ENCODE measurements at places on chromosomes 1 and 21.

GRCh38 chr1:42312576-42313212 lies 22.3 kb downstream of the FOXJ3 start:
- no peak for DNase-seq

GRCh38 chr1:67850611-67851075 lies 17.4 kb upstream of the GNG12 start:
- no peak for DNase-seq

DNA sequence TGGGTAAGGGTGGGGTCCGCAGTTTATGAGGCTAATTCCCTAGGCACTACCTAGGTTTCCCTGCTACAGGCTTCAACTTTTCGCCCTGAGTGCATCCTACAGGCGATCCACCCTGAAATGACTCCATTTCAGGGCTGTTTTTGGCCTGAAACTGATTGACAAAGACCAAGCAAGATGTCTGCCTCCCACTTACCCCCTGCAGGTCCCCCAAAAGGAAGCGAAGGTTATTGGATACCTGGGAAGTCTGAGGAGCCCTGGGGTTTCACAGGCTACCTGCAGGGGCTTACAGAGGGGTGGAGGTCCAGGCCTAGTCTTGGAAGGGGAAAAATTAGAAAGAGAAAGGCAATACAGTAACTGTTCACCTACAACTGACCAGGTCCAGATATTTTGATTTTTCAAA lies 3.3 kb upstream of the TBX15 start:
- no peak for DNase-seq

GRCh38 chr1:110420874-110421793 lies 13.6 kb upstream of the LAMTOR5 start:
- no peak for DNase-seq

GRCh38 chr1:178532392-178532791 lies 19.5 kb downstream of the TEX35 start:
- DNase-seq: peak; percentile 82

DNA sequence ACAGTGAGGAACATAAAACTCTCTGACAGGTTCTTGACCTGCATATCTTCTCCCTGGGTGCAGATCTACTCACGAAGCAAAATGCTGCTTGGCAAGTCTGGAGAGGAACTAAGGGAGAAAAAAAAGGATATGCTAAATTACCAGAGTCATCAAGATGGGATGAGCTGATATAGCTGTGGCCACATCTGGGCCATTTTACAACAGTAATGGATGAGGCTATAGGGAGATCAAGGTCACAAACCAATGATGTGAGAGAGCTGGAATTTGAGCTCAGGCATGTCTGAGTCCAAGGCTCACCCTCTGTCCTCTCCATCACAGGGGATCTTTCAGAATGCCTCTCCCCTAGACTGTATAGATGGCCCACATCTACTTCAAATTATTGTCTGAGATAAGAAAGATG lies 26.2 kb downstream of the ZMYND12 start:
- no peak for DNase-seq

DNA sequence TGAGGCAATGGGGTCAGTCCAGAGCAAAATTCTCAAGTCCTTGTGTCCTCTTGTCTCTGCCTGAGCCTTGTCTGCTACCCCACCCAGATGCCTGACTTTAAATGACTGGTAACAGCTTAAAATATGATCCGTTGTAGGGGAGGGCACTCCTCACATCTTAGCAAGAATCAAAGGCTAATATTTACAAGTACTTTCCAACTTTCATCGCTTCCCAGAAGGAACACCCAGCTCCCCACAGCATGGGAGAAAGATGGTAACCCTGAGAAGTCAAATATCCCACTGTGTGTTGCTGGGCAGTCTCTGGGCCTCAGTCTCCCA lies 5.2 kb downstream of the ECE1 start:
- no peak for DNase-seq

- DNase-seq: no peak
Observed at GRCh38 chr1:17139637-17140036, 20.4 kb upstream of the PADI2 start.

- no peak for DNase-seq
Observed at GRCh38 chr1:94101613-94102525, 19.1 kb downstream of the ABCA4 start.

DNA sequence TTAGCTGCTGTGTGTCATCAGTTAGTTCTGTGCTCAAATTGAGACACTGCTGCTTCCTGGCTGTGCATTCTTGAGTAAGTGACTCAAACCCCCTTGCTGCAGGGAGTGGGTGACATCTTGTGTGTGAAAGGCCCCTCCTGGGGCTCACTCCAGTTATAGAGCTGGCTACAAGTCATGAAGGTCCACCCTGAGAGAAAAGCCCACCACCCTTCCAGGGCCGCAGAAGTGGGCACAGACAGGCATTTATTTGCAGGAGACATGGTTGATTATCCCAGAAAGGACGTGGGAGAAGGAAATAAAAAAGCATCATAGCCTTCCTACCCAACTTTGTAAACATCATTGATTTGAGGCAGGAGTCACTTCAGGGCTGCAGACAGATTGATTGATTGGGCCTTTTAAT lies 550.6 kb downstream of the MATN1 start:
- DNase-seq: no peak

DNA sequence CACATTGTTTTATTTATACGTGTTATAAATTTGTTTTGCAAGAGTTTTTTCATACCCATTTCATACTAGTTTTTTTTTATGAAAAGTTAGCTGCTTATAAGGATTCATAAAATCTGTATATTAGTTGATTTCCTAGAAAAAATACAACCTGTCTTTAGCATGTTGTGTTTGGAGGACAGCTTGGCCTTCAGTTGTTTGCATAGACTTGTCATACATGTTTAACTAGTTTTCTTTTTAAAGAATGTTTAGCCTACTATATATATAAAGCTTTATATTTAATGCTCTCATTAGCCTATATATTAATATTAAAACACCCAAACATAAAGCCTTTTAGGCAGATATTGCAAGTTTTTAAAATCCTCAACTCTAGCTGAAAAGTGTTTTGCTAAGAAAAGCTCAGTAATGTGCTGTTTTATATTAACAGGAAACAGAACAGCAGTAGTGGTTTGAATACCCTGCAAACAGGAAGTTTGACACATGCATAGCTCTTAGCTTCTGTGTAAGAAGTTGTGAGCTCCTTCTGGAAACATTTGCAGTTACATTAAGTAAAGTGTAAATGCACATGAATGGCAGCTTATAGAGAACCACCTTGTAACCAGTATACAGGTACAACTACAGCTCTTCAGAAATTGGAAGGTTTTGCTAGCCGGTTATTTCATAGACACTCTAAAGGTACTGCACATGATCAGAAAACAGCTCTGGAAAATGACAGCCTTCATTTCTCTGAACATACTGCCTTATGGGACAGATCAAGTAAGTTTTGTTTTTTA lies at the start of gene PRKACB:
TSS of gene PRKACB (plus strand) at position 476 of the 770 bp plus-strand sequence. CDS start at position 567, 91 bp downstream.
- no peak for DNase-seq

Measured in NT2/D1 (cell line).